ENCODE measurements at places on chromosomes 4 and X.

GRCh38 chr4:73872316-73873108 lies 3.3 kb downstream of the CXCL1 start:
- DNase-seq, result no peak

GRCh38 chr4:57119054-57119651 lies 9.0 kb upstream of the IGFBP7 start:
- DNase-seq, result no peak

GRCh38 chr4:55609393-55609866 lies 17.4 kb upstream of the PDCL2 start:
- no peak for DNase-seq

DNA sequence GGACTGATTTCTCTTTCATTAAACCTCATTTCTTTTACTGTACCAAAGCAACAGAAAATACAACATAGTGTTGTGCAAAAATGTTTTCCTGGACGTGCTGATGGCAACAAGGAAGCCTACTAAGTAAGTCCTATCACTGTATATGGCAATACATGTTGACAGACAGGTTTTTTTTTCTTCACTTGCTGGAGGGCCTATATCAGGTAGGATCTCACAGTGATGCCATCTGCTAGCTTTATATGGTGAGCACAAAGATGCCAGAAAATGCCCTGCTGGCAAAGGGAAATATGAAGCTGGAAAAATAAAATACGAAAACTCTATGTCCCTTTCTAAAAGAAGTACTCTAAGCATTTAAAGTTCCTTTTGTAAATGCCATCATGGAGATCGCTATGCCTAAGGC lies 119.0 kb upstream of the PDLIM3 start:
- DNase-seq, result no peak

GRCh38 chr4:19063662-19064061 lies 1042.1 kb upstream of the LCORL start:
- DNase-seq, result no peak

DNA sequence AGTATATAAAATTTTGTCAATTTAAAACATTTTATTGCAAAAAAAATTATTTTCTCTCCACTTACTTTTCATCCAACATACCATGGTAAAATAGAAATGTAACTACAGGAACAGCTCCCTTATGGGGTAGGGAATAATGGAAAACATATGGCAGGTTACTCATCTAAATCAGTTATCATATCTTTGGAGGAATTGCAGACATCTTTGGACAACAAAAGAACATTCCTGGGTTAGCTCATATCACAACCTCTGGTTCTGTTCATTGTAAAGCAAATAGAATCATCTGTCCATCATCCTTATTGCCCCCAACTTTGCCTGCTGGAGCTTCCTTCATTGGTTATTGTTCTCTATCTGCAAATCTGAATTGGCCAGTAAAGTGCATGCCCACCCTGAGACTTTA lies 387.5 kb upstream of the GRID2 start:
- no peak for DNase-seq

- DNase-seq, result no peak
Measured at GRCh38 chrX:57583477-57583876, 8.3 kb upstream of the ZXDB start.

DNA sequence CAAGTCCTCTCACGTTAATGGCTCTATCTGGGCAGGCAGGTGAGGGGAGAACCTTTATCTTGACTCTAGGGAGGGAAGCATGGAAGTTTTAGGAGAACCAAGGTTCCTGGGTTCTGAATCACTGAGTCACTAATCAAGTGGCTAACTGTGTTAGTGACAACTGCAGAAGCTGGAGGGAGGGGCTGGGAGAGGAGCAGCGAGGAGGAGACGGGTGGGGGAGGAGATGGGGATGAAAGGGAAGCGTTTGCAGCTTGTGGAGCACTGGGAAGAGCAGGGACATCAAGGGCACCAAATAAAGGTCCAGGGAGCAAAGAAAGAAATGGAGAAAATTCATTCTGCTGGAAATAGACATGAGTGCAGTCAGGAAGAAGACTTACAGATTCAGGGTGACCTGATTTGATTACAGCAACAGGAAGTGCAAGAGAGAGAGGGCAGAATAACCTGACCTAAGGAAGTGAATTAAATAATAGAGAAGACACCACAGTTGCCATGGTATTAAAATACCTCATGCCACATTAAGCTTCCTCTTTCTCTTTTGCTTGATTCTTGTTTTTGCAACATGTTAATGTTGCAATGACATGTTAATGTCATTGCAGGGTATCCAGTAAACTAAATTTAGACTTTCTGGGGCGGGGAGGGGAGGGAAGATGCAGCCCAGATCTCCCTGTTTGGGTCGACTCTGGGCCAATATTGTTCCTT lies 4.5 kb upstream of the SETD7 start:
- DNase-seq, result peak; percentile 28

GRCh38 chr4:61375301-61375700 lies 175.2 kb downstream of the ADGRL3 start:
- DNase-seq, result no peak

- DNase-seq, result peak; percentile 13
Measured at GRCh38 chr4:85569730-85570299, 94.9 kb downstream of the ARHGAP24 start.

DNA sequence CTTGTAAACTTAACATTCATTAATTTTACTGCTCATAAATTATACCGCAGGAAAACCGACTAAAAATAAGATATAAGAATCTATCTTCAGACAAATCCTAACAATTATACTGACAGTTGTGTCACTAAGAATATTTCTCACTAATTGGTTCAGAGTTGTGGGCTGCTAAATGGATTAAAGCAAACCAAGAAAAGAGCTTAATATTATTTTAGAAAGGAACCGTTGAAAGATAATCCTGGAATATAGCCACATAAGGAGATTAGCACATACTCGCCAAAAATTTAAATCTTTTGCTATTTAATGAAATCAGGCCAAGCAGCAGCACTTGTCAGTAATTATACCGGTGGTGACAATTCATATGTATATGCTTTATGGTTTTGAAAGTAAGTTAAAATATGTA lies 132.8 kb downstream of the SLIT2 start:
- DNase-seq, result no peak

- no peak for DNase-seq
Measured at GRCh38 chr4:159926871-159927270, 824.0 kb downstream of the RAPGEF2 start.

GRCh38 chr4:153579410-153579809 lies 104.7 kb upstream of the TLR2 start:
- no peak for DNase-seq

DNA sequence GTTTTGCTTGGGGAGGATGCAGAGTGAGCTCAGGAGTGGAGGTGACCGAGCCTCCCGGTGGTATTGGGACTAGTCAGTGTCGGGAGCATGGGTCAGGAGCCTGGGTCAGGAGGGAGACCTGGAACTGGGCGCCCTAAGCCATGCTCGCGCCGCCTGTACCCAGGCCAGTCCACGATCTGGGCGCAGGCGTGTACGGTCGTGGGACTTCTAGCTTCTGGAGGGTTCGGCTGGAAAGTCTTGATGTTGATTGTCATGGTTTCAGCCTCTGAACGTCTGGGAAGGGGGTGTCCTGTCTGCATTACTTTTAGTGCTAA lies 244 bp downstream of the EIF2S3 start:
- DNase-seq, result no peak

DNA sequence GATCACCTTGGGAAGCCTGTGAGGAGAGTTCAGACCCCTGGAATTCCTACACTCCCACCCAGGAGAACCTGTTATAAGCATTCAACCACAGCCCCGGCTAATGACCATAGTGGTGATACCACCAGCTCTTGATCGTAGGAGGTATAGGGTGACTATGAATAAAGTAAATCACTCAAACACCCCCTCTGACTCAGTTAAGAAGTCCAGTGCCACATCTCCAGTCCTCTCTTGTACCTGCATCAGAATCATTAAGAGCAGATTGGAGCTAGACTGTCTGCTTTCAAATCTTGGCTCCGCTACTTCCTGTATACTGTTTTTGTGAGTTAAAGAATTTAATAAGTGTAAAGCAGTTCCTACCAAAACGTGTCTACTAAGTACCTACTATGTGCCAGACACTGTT lies 565.1 kb upstream of the DIPK2B start:
- no peak for DNase-seq

- DNase-seq, result no peak
Measured at GRCh38 chrX:135605906-135606305, 85.4 kb downstream of the INTS6L start.

GRCh38 chrX:153379508-153379907 lies 21.6 kb downstream of the PNMA6E start:
- no peak for DNase-seq

DNA sequence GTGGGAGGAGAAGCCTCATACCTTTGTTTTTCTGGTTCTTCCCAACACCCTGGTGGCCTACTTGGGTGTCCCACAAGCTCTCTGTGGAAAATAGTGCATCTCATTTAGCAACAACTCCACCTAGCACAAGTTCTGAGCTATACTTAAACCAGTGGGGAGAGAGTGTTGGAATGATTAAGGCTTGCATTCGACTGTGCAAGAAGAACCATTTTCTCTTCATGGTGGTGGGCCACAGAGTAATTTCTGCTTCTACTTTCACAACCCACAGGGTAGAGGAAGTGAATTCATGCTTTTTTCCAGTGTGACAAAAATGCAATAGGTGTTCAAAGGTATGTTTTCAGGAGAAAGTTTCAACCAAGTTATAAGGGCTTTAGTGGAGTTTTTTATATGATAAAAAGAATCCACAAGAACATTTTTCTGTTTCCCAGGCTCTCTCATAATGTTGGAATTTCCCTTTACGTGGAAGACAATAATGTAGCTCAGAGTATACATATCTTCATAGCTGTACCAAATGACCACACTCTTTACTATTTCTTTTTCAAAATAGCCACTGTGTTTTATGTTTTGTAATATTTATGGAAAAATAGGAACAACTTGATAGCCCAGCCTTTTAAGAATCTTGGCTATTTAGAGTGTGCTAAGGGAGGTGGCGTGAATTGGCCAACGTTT lies 80.3 kb upstream of the HHIP start:
- no peak for DNase-seq

DNA sequence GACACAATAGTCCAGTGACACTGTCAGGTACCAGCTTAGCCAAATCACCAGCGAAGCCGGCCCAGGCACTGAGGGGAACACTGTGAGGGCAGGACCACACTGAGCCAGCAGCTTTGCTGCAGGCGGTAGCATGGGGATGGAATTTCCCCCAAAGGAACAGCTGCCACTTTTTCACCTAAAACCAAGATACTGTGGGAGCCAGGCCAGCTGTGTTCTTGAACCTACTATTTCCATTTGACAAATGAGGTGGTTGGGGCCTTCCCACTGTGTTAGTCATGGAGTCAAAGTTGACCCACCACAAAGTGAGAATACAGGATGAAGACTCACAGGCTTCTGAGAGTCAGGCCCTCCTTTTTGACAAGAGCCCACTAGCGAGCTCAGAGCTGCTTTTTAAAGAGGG lies 70.7 kb upstream of the SH3RF1 start:
- peak; percentile 23 for DNase-seq

DNA sequence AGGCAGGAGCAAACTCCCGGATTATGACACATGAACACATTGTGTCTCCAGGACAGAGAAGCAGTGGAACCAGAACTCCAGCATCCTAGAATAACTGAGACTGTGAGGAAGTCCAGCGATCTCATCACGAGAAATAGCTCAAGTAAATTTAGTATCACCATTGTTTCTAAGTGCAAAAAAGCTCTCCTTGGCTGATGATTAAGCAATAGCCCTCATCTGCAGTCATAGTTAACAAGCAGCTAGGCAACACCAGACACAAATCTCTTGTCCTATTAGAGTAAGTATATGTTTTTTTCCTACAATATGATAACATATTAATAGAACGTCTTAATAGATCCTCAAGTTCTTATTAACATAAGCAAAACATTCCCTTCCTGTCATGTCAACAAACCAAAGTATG lies 2.4 kb upstream of the CFAP299 start:
- no peak for DNase-seq

- DNase-seq, result no peak
Measured at GRCh38 chrX:140766024-140766611, 56.6 kb downstream of the LINC00632 start.

DNA sequence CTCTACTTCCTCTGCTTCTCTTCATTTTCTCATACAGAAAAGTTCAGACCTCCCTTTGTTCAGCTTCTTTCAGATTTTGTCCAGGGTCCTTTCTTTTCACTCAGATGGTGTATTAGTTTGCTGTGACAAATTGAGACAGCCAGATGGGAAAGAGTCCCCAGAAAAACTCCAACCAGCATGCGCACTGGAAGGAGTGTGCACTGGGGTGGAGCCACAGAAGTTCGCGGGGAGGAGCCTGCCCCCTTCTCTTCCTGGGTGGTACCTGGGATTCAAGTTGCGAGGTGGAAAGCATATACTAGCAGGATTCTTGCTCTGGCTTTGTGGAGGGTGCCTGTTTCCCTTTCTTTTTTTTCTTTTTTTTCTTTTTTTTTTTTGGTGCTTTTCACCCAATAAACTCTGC lies 51.6 kb downstream of the SMIM20 start:
- DNase-seq, result no peak

DNA sequence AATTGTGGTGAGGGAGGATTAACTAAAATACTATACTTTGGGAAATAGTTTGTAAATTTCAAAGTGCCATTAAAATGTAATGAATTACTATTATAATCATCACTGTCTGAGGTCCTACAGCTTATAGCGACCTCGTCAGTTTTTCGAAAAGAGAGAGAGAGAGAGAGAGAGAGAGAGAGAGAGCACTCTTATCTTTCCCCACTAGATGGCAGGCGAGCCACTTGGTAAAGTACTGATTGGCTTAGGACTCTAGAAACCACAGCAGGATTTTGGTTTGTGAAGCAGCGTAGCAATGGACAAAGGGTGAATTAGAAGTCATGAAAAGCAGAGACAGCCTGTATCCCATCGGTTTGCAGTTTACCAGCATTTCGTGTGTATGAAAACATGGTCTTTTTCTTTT lies 52.5 kb downstream of the LINC00632 start:
- no peak for DNase-seq

DNA sequence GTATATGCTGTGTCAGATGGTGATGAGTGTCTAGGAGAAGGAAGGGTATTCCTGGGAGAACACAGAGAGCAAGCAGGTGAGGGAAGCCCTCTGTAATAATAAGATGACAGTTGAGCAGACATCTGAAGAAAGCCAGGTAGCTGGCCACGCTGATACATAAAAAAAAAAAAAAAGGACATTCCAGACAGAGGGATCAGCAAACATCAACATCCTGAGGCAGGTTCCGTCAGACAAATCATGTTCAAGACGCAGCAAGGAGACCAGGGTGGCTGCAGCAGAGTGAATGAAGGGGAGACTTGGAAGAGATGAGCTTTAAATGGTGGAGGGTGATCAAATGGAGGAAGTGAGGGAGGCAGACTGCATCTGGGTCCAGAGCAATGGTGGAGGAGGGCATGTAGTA lies 97.6 kb upstream of the ANXA3 start:
- no peak for DNase-seq

DNA sequence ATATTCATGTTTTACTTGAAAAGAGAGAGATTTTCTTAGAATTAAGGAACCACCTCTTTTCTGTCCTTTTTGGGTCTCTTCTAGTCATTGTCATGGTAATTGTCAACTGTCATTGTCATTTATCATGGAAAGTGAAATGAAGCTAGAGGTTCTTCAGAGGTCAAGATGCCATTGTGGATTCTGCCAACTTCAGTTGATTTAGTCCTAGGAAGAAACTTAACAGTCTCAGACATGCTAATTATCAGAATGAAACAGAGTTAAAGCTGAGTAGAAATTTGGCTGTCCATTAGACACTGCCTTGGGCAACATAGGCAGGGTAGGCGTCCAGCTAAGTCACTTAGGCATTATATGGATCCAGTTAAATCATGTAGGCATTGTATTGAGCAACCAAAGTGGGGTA lies 796.1 kb upstream of the ADGRL3 start:
- DNase-seq, result no peak

All from GM06990 (cell line).